ENCODE measurements at places on chromosomes 1 and 21.

DNA sequence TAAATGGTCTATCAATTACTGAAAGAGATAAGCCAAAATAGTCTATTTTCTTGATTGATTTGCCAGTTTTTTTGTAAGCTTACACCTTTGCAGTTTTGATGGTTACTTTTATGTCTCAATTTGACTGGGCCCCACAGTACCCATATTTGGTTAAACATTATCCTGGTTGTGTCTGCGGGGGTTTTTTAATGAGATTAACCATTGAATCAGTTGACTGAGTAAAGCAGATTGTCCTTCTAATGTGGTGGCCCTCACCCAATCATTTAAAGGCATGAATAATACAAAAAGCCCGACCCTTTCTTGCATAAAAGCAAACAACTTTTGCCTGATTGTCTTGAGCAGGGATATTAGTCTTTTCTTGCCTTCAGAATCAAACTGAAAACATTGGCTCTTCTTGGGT is 650.0 kb upstream of the RGS18 start:
- DNase-seq = no peak

- DNase-seq = no peak
Measured at GRCh38 chr1:162941024-162941423, 80.0 kb upstream of the CCDC190 start.

DNA sequence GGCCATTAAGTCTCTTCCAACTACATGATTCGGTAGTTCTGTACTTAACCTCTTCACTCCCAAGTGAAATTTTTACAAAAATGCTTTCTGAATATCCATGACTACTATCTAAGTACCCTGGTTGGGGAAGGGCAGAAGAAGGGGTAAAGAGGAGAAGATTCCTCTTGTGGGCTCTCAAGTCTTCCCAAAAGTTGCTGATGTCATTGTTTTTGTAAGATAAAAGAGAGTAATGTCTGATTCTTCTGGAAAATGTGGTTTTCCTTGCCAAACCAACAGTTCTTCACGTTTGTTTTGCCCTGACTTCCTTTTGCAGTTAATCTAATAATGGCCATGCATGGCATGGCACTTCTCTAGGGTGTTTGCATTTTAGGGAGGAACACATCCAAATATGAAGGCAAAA is 34.7 kb upstream of the AK4 start:
- no peak for DNase-seq

- no peak for DNase-seq
Measured at GRCh38 chr1:88655685-88656299, 28.3 kb upstream of the PKN2 start.

GRCh38 chr1:222772996-222773379 is 36.0 kb downstream of the FAM177B start:
- DNase-seq = no peak

Data from stimulated activated CD8-positive, alpha-beta memory T cell treated with anti-CD3 and anti-CD28 coated beads, Interleukin-15, amount 100 ng/mL, for 4 hours (primary cell).